CD4-positive, alpha-beta T cell treated with Interleukin-15 for 1 hour (primary cell): ENCODE measurements at places on chromosomes 7 and 10.

GRCh38 chr7:31340603-31341002 lies at the start of gene NEUROD6:
Gene NEUROD6, minus strand, starts transcription at chr7:31340726. Its CDS starts 1,458 bp downstream, at chr7:31339268.
- no peak for DNase-seq

GRCh38 chr7:918441-919113 lies 35.9 kb downstream of the ADAP1 start:
- DNase-seq, result peak; percentile 9

DNA sequence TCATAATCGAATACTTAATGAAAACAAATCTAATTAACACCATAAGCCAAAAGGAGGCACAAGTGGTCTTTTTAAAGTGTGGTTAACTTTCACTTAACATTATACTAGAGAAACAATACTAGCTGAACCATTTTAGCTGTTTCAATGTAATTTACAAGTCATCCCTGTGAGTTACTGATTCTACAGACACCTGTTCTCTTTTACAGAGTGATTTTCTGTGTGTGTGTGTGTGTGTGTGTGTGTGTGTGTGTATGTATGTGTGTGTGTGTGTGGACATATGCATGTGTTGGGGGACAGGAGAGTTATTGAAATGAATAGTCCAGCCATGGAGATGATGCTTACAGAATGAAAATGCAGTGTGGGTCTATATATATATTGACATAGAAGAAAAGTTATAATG lies 200.2 kb downstream of the DNAJC1 start:
- no peak for DNase-seq

DNA sequence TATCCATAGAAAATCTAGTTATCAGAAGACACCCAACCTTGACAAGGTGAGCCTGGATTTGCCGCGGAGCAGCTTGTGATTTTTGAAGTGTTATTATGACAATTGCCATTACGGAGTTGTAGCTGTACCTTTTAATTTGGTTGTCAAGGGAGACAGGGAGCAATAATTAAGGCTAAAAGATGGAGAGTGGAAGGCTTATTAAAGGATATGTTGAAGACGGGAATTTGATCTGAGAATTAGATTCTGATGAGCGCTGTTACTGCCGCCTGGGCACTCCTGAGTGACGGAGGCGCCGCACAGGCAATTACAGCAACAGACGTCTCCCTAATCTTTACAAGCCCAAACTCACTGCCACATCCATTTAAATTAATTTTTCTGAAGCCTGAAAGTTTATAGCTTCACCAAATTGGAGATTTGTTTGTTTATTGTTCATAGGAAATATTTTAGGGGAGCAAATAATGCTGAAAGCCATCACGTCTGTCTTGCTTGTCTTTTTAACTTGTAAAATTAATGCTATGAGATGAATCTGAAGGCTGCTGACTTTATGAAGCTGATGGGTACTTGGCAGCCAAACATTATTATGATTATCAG lies 475.0 kb upstream of the ADARB2 start:
- DNase-seq, result no peak

DNA sequence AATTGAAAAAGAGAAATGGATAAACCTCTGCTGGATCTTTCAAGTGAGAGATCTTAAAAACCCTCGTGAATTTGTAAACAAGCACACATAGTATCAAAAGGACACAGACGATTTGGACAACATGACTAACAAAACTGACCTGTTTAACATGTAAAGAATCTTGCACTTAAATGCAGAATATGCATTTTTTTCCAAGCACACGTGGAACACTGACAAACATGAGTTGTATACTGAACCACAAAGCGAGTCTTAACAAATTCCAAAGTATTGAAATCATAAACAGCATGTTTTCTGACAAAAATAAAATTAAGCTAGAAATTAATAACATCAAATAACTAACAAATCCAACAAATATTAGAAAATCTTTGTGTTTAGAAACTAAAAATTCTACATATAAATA lies 65.0 kb upstream of the ZNF746 start:
- no peak for DNase-seq

DNA sequence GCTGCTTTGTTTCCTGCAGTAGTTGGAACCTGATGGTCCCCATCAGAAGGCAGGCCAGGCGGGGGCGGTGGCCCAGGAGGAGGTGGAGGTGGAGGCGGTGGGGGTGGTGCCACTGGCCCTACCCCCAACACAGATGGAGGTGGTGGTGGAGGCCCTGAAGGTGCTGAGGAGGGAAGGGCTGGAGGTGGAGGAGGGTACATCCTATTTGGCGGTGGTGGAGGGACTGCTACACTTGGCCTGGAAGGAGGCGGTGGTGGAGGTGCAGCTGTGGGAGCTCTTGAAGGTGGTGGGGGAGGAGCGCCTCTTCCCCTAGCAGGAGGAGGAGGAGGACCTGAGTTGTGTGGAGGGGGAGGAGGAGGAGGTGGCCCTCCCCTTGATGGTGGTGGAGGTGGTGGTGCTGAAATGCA lies 36.8 kb downstream of the LMOD2 start:
- no peak for DNase-seq

DNA sequence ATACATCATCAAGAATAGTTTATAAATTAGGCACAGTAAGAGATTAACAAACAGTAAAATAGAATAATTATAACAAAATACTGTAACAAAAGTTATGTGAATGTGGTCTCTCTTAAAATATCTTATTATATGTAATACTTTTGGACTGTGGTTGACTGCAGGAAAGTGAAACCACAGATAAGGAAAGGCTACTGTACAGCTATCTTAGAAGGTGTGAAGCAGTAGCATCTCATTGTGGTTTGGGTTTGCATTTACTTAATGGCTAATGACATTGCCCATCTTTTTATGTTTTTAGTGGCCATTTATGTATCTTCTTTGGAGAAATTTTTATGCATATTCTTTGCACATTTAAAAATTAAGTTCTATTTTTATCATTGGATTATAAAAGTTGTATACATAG lies 296.4 kb upstream of the MAGI2 start:
- DNase-seq, result no peak

DNA sequence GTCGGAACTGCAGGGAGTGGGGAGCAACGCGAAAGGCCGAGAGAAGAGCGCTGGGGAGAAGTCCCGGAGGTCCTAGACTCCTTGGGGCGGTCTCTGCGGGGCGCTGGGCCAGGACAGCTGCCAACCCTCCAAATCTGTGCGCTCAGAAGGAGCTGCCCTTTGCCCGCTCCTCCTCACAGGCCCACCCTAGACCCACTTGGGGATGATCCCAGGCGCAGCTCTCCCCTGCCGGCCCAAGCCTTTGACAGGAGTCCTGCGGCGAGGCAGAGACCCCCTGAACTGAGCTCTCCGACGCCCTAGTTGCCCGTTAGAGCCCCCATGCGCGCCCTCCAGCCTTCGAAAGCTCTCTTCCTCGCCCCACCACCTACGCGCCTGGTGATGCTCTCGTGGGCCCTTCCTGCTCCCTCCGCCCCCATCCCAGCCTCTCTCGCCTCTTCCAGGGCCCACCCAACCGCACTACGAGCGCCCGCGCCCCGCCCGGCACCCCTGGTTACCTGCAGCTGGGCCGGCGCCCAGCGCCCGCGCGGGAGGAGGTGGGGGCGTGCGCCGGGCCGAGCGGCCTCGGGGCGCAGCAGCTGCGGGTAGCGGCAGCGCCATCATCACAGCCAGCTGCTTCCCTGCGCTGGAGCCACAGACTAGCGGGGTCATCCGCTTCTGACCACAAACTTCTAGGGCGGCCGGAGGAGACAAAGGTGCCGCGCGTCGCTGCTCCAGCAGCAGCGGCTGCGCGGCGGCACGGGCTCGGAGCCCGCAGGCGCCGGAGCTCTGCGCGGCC lies 353.4 kb downstream of the DNAJB6 start:
- no peak for DNase-seq

- no peak for DNase-seq
Observed at GRCh38 chr10:29370097-29371092, 81.5 kb downstream of the LYZL1 start.
